ENCODE measurements at places on chromosomes 1 and 21.

GRCh38 chr1:20355101-20355827 is 64.6 kb downstream of the VWA5B1 start:
- no peak for DNase-seq

- no peak for DNase-seq
These were observed 856 bp downstream of the OR6K3 start for GRCh38 chr1:158719664-158720063.

DNA sequence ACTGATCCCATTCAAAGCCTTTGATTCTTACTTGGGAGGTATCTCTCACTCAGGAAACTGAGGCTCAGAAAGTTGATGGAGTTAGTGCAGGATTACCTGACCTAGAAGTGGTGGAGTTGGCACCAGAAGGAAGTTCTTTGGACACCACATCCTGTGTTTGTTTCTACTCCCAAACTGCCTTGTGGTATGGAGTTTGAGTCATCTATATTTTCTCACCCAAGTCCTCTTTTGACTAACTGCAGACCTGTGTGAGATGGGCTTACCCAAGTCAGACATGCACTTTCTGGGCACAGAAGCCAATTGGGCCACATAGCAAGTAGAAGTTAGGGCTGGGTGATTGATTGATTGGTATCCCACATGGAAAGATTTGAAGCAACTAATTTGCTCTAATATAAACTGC is 36.1 kb downstream of the FGGY start:
- DNase-seq: no peak

DNA sequence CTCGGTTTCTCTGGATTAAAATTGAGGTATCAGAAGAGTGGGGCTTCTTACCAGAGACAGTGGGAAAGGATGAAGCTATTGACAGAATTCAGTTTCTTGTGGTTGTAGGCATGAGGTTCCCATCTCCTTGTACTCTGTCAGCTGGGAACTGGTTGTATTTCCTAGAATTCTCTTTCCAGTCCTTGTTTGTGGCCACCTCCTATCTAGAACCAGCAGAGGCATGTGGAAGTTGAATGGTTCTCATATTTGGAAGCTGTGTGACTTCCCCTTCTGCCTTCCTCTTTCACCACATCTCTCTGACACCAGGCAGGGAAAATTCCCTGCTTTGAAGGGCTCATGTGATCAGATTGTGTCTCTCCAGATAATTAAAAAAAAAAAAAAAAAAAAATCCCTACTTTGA is 457.7 kb upstream of the ADAMTS5 start:
- DNase-seq: no peak

DNA sequence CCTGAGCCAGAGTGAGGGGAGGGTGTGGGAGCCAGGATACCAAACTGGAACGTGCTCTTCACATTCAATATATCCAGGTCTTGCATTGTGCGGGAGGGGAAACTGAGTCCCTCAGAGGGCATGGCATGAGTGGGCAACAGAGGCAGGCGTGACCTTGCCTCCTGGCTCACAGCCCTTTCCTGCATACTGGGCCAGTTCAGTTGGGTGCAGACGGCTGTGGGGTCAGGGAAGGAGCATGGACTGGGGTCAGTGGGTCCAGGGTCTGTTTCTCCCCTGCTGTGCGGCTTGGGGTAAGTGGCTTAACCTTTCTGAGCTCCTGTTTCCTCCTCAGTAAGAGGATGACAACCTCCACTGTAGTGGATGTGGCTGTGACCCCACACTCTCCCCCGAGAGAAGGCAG is 16.6 kb downstream of the SERINC2 start:
- DNase-seq: no peak

DNA sequence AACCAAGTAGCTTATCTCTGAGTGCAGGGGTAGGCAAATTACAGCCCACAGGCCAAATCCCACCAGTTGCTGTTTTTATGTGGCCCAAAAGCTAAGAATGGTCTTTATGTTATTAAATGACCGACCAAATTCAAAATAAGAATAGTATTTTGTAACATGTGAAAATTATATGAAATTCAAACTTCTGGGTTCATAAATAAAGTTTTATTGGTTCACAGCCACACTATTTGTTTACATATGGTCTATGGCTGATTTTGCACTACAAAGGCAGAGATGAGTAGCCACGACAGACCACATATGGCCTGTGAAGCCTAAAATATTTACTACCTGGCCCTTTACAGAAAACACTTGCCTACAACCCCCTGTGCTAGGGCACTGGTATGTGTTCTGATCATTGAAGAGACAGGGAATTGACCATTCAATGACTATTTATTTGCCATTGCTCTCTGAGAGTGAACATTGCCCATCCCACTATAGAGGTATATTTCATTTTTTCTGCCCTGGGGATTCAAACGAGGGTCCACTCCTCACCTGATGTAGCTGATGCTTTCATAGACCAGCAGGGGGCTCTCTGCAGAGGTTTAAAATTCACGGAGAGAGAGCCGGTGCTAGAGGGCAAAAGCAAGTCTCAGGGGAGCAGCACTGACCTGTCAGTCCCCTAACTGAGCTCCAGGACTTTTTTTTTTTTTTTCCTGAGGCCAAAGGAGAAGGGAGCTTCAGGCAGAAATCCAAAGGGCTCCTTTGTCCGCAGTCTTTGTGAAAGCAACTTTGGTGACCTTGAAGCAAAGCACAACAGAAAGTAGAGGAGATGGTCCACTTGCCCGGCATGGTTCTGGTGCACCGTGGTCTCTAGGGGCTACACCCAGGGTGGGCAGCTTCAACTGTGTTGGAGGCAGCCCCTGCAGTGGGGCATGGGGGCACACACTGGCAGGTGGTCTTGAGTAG is 7.3 kb upstream of the GNL2 start:
- DNase-seq: peak; percentile 3

DNA sequence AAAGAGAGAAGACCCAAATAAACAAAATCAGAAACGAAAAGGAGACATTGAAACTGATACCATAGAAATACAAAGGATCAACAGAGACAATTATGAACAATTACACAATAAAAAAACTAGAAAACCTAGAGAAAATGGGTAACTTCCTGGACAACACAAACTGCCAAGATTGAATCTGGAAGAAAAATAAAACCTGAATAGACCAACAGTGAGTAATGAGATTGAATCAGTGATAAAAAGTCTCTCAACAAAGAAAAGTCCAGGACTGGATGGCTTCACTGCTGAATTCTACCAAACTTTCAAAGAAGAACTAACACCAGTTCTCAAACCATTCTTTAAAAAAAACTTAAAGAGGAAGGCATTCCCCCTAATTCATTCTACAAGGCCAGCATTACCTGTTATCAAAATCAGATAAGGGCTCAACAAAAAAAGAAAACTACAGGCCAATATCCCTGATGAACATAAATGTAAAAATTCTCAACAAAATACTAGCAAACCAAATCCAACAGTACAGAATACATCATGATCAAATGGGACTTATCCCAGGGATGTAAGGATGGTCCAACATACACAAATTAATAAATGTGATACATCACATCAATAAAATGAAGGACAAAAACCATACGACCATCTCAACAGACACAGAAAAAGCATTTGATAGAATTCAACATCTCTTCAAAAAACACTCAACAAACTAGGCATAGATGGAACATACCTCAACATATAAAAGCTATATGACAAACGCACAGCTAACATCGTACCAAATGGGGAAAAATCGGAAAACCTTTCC is 119.9 kb downstream of the ACBD6 start:
- DNase-seq: no peak

DNA sequence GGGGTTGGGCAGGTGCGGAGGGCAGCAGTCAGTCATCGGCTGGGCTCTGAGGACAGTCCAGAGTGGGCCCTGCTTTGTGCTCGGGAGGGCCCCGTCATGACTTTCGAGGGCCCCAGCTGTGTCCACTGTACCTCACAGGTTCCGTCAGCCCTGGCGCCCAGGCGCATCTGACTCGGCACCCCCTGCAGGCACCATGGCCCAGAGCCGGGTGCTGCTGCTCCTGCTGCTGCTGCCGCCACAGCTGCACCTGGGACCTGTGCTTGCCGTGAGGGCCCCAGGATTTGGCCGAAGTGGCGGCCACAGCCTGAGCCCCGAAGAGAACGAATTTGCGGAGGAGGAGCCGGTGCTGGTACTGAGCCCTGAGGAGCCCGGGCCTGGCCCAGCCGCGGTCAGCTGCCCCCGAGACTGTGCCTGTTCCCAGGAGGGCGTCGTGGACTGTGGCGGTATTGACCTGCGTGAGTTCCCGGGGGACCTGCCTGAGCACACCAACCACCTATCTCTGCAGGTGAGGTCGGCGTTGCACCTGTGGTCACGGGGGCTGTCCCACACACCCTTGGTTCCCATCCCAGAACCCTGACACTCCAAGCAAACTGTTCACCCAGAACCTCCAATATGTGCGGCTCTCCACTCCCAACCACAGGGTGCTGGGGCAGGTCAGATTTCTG is 7.8 kb downstream of the PODN start:
- DNase-seq: no peak

- DNase-seq: no peak
These were observed 54.5 kb upstream of the LHX8 start for GRCh38 chr1:75079538-75080290.

GRCh38 chr21:21238629-21239400 is 240.6 kb downstream of the NCAM2 start:
- no peak for DNase-seq

DNA sequence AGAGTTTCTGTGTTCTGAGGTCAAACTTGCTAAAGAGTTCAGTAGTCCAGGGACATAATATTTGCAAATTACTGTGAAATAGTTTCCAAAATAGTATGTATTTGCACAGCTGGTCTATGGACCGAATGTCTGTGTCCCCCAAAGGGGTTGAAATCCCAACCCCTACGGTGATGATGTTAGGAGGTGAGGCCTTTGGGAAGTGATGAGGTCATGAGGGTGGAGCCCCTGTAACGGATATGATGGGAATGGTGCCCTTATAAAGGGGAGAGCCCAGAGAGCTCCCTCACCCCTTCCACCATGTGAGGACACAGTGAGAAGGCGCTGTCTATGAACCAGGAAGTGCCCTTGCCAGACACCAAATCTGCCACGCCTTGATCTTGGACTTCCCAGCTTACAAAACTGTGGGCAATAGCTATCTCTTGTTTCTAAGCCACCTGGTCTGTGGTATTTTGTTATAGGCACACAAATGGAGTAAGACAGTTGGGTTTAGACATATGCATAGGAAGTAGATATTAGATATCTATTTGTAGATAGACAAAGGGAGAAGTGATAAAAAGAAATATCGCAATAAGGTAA is 21.7 kb downstream of the RNF187 start:
- DNase-seq: no peak

DNA sequence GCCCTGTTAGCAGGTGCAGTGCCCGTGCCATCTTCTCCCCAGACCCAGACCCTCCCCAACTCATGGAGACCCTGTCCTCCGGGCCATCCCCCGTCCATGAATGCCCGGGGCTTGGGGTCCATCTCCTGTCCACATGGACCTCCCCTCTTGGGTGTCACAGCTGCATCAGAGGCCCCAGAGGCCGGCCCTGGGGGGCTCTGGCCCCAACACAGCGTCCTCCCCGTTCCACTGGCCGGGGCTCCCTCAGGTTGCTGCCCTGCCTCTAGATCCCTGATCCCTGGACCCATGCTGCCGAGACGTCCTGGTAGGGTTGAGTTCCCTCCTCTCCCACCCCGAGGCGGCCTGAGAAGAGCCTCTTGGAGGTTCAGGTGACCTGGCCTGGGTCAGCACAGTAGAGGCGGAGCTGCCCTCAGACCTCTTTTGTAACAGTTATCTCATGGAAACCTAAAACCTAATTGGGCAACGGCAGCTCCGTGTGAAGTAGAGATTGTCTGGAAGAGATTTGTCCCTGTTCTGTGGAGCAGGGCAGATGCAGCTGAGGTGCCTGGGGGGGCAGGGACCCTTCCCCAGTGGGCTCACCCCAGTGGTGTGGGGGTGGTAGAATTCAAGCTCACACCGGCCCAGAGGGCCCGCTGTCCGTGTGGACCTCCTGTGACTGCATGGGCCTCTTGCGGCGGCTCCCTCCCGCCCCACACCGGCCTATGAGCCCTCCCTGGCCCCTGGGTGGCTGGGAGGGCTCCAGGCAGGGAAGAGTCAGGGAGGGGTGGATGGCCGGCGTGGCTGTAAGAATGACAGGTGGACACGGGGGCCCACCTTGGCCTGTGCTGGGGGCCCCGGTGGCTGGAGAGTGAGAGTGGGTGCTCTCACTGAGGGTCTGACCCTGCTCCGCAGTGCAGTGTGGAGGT is 56.1 kb downstream of the SKI start:
- no peak for DNase-seq
